GM04504 (cell line): ENCODE measurements at places on chromosomes 2 and 18.

GRCh38 chr18:289026-289425 is 21.2 kb upstream of the THOC1 start:
- no peak for DNase-seq

DNA sequence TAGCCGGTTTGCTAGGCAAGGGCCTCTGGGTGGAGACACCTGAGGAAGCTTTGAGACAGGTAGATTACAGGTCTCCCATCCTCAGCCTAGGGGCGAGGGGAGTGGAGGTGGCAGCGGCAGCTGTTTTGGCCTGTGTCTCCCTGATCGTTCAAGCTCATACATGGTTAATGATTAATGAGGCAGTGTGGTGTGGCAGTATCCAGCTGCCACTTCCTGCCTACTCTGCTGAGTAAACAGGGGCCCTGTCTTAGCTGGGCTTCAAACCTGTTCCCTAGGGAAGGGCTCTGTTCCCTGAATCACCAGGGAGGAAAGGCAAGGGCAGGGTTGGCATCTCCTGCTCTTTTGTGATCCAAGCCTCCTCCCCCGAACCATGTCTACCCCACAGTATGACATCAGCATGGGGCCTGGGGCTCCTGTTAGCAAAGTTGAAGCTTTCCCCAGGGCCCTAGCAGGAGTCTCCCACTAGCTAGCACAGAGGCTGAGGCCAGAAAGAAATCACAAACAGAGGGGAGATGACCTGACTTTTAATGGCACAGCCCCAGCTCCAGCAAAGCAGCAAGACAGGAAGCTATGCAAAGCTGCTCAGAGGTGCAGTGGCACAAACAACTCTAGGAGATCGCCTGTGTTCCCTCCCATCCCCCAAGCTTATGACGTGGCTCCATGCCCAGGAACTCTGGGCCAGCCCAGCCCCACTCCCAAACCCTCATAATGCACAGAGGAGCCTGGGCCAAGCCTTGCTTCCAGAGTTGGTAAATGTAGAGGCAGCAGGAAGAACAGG is 3.7 kb upstream of the TUBA4B start:
- DNase-seq, result peak; percentile 49

DNA sequence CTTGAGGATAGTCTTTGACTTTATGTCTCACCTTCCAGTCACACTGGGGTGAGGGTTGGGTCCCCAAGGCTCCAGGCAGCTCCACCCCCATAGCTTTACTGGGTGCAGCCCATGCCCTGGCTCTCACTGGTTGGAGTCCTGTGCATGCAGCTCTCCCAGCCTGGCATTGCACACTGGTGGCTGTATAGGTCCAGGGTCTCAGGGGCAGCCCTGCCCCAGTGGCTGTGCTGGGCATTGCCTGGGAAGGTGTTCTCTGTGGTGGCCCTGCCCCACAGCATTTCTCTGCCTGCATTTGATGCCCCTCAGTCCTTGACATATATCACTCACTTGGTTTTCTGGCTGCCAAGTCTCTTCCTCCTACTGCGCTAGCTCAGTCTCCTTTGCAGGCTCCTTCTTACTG is 21.2 kb downstream of the MPHOSPH10 start:
- DNase-seq, result no peak

GRCh38 chr2:24022975-24023575 is 13.2 kb downstream of the MFSD2B start:
- DNase-seq, result no peak

DNA sequence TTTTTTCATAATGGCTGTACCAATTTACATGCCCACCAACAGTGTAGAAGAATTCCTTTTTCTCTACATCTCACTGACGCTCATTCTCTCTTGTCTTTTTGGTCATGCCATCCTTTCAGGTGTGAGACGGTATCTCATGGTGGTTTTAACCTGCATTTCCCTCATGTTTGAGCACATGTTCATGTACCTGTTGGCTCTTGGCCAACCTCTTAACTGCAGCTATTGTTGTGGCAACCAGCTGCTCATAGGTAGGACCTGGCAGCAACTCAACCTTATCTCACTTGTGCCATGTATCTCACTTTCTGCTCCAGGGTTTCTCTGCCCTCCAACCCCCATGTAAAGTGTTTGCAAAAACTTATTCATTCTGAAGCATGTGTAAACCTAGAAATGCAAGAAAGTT is 167.5 kb downstream of the UPP2 start:
- no peak for DNase-seq

DNA sequence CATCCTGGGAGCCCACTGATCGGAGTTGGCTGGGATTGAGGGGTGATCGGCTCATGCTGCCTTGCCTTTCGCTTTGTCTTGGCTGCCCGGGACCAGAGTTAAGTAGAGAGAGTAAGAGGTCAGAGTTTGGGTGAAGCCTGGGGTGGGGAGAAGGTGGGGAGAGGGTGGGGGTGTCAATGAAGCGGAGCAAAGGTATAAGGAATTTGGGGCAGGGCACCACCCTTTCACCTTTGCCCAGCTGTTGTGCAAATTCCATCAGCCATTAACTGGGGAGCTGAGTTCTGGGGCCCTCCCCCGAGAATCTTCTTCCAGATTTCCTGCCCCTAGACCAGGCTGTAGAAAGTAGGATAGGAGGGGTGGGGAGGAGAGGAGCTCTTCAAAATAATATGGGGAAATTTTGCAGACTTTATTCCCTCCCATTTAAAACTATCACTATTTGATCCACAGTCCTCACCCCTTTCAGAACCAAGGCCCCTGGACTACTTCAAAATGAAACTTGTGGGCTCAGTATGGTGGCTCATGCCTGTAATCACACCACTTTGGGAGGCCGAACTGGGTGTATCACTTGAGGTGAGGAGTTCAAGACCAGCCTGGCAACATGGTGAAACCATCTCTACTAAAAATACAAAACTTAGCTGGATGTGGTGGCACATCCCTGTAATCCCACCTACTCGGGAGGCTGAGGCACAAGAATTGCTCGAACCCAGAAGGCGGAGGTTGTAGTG is at the start of gene SLC23A3:
SLC23A3 (minus strand) TSS at position 100 of the 725 bp plus-strand sequence; CDS start at position 55, 45 bp downstream.
- DNase-seq, result no peak

GRCh38 chr2:144181001-144181400 is 338.9 kb downstream of the ZEB2 start:
- DNase-seq, result no peak

DNA sequence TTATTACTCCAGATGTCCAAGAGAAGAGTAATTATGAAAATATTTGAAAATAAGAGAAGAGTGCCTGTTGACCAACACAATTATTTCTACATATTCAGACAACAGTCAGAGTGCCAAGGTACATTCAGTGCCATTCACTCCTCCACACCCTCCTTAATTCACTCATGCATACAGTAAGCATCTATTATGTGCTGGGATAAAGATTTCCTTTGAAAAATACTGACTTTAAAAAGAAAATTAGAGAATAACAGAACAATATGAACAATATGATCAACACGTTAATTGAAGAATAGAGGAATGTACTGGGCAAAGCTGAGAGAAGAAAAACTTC is 203.6 kb downstream of the L3MBTL4 start:
- no peak for DNase-seq

DNA sequence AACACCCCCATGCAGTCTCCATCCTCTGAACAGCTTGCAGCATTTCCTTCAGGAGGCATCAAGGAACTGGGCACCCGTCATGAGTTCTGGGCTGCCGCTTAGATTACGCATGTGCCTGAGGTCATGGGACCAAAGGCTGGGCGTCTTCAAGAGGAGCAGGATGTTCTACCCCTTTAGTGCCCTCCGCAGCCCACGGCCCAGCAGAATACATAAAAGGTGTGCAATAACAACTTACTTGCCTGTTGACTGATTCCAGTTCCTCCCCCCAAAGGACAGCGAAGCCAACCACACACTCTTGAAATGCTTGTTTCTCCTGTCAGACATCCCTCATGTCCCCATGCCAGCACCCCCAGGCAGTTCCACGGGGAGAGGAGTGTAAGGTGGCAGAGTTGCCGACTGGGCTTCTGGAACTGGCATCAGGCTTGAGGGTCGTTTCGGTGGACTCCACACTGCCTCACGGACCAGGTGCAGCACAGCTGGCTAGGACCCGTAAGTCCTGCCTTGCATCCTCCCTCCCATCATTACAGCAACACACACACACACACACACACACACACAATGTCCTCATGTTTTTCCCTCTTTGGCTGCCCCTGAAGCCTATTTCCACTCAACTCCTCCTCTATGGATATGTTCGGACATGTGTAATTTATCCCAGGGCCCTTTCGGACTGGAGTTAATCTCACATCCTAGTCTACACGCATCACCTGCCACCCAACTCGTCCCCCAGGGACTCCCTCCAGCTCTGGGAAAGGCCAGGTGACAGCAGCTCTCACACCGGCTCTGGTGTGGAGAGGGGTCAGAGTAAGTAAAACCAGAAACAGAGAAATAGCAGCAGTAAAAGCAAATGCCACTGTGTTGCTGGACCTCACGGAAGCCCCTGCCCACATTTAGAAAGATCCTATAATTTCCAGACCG is 200.7 kb downstream of the BCL11A start:
- no peak for DNase-seq

DNA sequence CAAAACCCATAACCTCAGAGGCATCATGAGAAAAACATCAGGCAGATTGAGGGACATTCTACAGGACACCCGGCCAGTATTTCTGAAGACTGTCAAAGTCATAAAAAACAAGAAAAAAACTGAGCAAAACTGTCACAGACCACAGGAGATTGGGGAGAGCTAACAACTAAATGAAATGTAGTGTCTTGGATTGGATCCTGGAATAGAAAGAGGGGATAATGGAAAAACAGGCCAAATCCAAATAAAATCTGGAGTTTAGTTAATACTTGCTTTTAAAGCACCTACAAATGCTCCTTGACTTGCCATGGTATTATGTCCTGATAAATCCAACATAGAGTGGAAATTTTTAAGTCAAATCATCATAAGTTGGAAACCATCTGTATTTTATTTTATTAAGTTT is 17.6 kb upstream of the CXCR1 start:
- DNase-seq, result no peak

- DNase-seq, result no peak
Observed at GRCh38 chr18:11514267-11514666, 95.1 kb upstream of the SLC35G4 start.
